ENCODE measurements at places on chromosomes 2 and 18.
A peak's percentile ranks its signal among the peaks of the same experiment; 100 is the strongest.

DNA sequence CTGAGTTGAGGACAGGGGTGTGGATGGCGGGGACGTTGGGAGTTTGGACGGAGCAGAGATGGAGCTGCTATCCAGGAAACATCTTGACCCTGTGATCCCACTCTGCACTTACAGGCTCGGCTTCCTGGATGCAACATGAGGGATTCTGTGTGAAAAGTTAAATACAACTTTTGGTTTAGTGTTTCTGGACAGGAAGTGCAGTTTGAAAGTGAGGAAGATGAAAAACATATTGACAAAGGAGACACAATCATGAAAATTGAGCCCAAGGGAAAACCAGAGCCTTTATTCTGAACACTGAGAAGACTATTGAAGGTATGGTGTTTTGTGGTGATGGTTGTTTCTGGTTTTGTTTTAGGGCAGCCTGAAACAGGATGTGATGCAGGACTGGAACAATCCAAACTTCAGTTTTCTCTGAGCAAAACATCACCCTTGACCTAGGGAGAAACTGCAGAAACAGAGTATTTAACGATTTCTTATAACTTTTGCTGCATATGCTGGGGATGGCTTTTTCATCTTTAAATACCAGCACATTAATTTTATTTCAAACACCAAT, 76.5 kb upstream of the RFX8 start:
- no peak for DNase-seq

DNA sequence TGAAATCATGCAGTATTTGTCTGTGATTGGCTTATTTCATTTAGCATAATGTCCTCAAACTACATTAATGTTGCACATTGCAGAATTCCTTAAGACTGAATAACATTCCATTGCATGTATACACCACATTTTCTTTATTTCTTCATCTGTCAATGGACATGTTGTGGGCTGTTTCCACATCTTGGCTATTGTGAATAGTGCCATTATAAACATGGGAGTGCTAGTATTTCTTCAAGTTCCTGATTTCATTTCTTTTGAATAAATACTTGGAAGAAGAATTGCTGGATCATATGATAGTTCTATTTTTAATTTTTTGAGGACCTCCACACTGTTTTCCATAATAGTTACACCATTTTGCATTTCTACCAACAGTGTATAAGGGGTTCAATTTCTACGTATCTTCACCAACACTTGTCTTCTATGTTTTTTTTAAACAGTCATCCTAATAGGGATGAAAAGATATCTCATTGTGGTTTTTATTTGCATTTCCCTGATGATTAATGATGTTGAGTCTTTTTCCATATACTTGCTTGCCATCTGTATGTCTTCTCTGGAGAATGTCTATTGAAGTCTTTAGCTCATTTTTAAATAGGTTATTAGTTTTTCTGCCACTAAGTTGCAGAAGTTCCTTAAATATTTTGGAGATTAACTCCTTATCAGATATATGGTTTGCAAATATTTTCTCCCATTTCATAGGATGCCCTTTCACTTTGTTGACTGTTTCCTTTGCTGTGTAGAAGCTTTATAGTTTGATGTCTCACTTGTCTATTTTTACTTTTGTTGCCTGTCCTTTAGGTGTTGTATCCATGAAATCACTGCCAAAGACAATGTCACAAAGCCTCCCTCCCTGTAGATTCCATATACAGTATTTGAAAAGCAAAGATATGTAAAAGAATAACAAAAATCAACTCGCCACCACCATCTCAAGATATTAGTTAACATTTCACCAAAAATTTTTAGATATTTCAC, 14.6 kb downstream of the FBXO11 start:
- peak; percentile 74 for DNase-seq

- DNase-seq, result no peak
These were observed 111.8 kb downstream of the STK39 start for GRCh38 chr2:168135630-168136029.

DNA sequence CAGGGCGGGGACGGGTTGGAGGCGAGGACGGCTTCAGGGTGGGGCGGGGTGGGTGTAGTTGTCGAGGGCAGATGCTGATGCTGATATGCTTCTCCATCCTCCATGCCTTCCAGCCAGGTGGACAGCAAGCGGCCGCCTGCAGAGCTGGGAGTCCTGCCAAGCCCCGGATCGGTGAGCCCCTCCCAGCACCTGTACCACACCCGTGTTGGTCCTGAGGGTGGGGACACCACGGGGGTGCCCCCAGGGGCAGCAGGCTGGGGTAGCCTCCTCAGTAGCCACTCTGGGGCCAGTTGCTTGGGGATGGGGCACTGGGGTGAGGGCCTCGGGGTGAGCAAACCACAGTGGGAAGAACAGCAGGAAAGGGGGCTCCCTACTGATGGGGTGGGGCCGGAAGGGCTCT, 2.6 kb downstream of the ANO7 start:
- DNase-seq, result no peak

DNA sequence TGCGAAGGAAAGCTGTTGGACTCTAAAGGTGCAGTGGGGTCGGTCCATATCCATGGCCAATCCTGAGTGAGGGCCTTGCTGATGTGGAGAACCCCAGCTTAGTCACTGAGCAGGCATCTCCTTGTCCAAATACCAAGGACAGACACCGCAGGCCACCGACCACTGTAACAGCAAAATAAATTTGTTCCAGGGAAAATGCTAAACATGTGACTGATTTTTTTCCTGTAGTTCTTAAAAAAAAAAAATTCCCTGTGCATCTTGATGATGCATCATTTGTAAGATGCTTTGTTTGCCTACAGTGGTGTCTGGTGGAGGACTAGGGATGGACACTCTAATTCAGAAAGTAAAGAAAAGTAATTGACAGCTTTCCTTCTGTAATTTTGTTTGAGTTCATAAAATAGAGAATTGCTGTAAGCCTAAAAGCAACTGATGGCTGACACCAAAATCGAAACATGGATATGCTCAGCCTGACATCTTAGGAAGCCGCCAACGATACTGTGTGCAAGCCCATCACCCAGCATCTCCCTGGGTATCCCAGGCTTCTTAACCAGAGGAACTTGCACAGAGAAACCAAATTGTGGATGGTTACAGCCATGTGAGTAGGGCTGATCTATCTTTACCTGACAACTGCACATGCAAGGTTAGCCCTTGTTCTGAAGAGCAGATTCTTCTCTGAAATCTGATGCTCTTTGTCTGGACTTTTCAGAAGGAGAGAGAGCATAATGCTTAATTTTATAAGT, 188.6 kb downstream of the ARL4C start:
- DNase-seq, result no peak

- DNase-seq, result no peak
These were observed 148.2 kb downstream of the PHLPP1 start for GRCh38 chr18:62863579-62864001.

DNA sequence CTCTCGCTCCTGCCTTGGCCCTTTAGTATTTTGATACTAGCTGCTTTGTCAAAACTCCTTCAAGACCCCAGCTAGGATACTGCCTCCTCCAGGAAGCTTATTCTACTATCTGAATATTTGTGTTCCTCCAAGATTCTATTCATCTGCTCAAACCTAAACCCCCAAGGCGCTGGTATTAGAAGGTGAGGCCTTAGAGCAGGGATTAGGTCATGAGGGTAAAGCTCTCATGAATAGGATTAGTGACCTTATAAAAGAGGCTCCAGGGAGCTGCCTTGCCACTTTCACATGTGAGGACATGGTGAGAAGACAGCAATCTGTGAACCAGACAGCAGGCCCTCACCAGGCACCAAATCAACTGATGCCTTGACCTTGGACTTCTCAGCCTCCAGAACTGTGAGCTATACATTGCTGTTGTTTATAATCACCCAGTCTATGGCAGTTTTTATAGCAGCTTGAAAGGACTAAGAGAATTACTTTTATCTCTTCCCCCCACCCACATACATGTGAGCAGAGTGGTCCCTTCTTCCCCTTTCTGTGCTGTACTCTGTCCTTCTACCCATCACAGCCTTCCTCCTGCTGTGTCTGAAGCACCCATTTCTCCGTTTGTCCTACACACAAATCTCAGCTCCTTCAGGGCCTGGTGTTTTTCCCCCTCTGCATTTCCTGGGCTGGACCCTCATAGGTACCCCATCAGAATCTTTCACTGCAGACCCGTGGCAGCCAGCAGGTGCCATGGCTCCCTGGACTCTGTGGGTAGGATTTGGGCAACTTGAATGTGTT, 54.5 kb downstream of the HS1BP3 start:
- no peak for DNase-seq

DNA sequence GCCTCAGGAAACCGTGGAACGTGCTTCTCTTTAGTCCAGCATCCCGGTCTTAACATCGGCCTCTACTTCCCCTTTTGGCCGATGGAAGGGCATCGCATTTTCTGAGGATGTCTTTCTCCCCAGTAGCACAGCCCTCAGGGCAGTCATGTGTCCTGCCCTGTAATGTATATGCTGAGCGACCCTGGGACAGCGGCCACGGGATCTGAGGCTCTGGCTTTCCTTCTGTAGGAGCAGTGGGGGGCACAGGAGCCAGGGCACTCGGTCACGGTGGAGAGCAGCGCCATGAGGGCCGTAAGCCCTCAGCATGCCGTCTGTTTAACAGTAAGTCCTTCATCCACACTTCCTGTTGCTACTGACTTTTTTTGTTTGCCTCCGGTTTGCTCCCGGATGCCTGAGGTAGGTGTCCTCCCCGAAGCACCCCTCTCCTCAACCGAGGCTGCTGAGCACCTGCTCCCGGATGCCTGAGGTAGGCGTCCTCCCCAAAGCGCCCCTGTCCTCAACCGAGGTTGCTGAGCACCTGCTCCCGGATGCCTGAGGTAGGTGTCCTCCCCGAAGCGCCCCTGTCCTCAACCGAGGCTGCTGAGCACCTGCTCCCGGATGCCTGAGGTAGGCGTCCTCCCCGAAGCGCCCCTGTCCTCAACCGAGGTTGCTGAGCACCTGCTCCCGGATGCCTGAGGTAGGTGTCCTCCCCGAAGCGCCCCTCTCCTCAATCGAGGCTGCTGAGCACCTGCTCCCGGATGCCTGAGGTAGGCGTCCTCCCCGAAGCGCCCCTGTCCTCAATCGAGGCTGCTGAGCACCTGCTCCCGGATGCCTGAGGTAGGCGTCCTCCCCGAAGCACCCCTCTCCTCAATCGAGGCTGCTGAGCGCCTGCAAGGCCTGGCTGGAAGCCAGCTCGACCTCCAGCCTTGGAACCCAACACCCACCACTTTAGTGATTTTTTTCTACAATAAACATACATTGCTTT, 169.3 kb downstream of the HDAC4 start:
- DNase-seq, result no peak

- DNase-seq, result no peak
These were observed 56.1 kb downstream of the SLC35F5 start for GRCh38 chr2:113700186-113700841.

- no peak for DNase-seq
These were observed 43.2 kb downstream of the CYB5A start for GRCh38 chr18:74248595-74248994.

DNA sequence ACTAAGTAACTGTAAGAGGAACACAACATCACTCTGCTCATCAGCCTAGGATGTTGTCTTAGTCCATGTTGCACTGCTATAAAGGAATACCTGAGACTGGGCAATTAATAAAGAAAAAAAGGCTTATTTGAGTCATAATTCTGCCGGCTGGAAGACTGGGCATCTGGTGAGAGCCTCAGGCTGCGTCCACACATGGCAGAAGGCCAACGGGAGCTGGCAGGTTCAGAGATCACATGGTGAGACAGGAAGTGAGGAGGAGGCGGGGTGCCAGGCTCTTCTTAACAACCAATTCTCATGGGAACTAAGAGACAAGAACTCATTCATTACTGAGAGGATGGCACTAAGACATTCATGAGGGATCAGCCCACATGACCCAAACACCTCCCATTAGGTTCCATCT, 46.8 kb downstream of the EPG5 start:
- peak; percentile 36 for DNase-seq

GRCh38 chr2:142742371-142743214, 134.9 kb upstream of the KYNU start:
- no peak for DNase-seq

GRCh38 chr18:28357766-28358401, 181.0 kb upstream of the CDH2 start:
- no peak for DNase-seq

DNA sequence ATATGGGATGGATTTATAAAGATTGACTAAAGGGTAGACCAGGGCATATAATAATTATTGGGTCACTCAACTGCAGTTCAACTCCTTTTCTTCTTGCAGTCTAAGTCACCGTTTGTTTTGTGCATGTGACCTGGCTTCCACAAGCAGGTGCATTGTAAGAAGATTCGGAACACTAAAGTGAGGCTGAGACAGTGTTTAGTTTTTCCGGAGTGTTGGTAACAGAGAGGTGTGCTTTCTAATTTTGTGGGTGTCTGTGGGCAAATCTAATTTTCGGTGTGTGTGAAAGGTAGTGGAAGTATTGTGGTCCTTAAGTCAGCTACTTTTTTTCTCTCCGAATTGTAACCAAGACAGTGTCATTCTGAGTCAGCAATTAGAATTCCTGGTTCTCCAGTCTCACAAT, 184.5 kb downstream of the CDH19 start:
- DNase-seq, result no peak

- peak; percentile 50 for DNase-seq
These were observed 199.4 kb downstream of the ZEB2 start for GRCh38 chr2:144320491-144320890.

- peak; percentile 66 for DNase-seq
These were observed 1310.5 kb upstream of the NRXN1 start for GRCh38 chr2:52342458-52342857.

GRCh38 chr2:142897807-142898206, 20.3 kb downstream of the KYNU start:
- no peak for DNase-seq

DNA sequence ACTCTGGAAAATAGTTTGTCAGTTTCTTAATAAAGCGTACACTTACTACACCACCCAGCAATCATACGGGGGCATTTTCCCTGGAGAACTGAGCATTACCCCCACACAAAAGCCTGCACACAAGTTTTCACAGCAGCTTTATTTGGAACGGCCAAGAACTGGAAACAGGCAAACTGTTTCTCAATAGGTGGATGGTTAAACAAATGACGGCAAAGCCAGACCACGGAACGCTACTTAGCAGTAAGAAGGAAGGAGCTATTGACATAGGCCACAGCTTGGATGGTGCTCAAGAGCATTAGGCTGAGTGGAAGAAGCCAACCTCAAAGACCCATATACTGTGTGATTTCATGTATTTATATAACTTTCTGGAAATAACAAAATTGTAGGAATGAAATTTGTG, 9.0 kb downstream of the MALL start:
- no peak for DNase-seq

GRCh38 chr2:218168635-218169462, 2.1 kb upstream of the CXCR1 start:
- peak; percentile 54 for DNase-seq

- DNase-seq, result no peak
These were observed 43.6 kb upstream of the TCF7L1 start for GRCh38 chr2:85089585-85089984.
